ENCODE measurements at places on chromosomes 16 and 17.

- DNase-seq = no peak
Observed at GRCh38 chr17:33716957-33717356, 423.9 kb upstream of the ASIC2 start.

GRCh38 chr17:64787255-64787920, 125.3 kb upstream of the SMURF2 start:
- DNase-seq = no peak

- DNase-seq = peak; percentile 73
Observed at GRCh38 chr17:74045608-74046280, 157.7 kb upstream of the RPL38 start.

GRCh38 chr16:11384184-11384955, 39.1 kb downstream of the RMI2 start:
- peak; percentile 70 for DNase-seq

DNA sequence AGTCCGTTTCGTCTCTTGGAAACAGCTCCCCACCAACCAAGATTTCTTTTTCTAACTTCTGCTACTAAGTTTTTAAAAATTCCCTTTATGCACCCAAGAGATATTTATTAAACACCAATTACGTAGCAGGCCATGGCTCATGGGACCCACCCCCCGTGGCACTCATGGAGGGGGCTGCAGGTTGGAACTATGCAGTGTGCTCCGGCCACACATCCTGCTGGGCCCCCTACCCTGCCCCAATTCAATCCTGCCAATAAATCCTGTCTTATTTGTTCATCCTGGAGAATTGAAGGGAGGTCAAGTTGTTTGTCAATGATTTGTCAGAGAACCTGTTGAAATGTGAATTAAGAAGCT, 48.2 kb downstream of the IL21R start:
- no peak for DNase-seq

DNA sequence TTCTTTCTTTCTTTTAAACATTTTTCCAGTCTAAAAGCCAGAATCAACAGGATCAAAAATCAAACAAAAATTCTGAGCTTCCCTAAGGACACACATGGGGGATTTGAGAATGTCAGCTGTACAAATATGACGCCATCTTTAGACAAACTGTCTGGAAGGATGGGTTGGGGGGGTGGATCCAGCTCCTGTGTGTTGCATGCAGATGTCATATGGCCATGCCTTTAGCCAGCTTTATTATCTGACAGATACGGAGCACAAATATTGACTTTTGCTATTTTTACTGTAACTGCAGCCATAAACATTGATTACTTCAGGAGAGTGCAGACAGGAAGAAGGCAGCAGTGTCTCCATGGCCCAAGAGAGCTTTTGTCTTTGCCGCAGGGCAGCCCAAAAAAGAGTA, 279.4 kb upstream of the ELAC2 start:
- DNase-seq = peak; percentile 34

- peak; percentile 70 for DNase-seq
Observed at GRCh38 chr17:55394357-55395021, 27.1 kb downstream of the MMD start.

- DNase-seq = peak; percentile 62
Observed at GRCh38 chr17:50943575-50943933, 77.4 kb upstream of the TOB1 start.

GRCh38 chr16:86791287-86792035, 213.1 kb downstream of the FOXL1 start:
- no peak for DNase-seq

- peak; percentile 9 for DNase-seq
Observed at GRCh38 chr17:70100983-70101382, 26.0 kb downstream of the KCNJ16 start.

- DNase-seq = no peak
Observed at GRCh38 chr17:28131599-28131998, 89.1 kb downstream of the NLK start.

GRCh38 chr17:7674934-7675333, 12.4 kb downstream of the TP53 start:
- DNase-seq = no peak

GRCh38 chr17:79777120-79777893, 641 bp upstream of the CBX2 start:
- peak; percentile 67 for DNase-seq

GRCh38 chr16:66441586-66442375, 14.7 kb downstream of the BEAN1 start:
- no peak for DNase-seq

- no peak for DNase-seq
Observed at GRCh38 chr16:4611337-4612021, 3.2 kb downstream of the UBALD1 start.

- no peak for DNase-seq
Observed at GRCh38 chr16:48001324-48001895, 154.4 kb downstream of the ABCC12 start.

GRCh38 chr17:7977805-7978204, 24.6 kb upstream of the GUCY2D start:
- no peak for DNase-seq

GRCh38 chr17:16910341-16910740, 61.6 kb downstream of the TNFRSF13B start:
- no peak for DNase-seq

DNA sequence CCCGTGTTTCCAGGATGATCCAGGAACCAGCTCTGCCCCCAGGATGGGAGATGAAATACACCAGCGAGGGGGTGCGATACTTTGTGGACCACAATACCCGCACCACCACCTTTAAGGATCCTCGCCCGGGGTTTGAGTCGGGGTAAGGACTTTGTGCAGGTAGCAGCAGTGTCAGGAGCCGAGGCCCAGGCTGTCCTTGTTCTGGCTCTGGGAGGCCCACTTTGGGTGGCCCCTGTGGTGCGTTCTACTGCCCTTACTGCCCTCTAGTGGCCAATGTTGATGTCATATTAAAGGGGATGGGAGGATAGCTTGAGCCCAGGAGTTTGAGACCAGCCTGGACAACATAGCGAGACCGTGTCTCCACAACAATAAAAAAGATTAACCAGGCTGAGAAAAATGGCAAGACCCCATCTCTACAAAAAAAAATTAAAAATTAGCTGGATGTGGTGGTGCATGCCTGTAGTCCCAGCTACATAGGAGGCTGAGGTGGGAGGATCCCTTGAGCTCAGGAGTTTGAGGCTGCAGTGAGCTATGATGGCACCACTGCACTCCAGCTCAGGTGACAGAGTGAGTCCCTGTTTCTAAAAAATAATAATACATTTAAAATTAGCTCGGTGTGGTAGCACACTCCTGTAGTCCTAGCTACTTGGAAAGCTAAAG, 20.9 kb upstream of the CLEC18A start:
- DNase-seq = peak; percentile 71

GRCh38 chr17:50952013-50952412, 85.9 kb upstream of the TOB1 start:
- DNase-seq = peak; percentile 84

GRCh38 chr17:27381007-27381501, 75.2 kb upstream of the KSR1 start:
- DNase-seq = peak; percentile 98

GRCh38 chr17:65312718-65313377, 175.7 kb downstream of the RGS9 start:
- DNase-seq = no peak

GRCh38 chr17:73705594-73705993, 61.3 kb upstream of the SDK2 start:
- no peak for DNase-seq

GRCh38 chr17:64129515-64129764, 504 bp downstream of the ERN1 start:
- no peak for DNase-seq

DNA sequence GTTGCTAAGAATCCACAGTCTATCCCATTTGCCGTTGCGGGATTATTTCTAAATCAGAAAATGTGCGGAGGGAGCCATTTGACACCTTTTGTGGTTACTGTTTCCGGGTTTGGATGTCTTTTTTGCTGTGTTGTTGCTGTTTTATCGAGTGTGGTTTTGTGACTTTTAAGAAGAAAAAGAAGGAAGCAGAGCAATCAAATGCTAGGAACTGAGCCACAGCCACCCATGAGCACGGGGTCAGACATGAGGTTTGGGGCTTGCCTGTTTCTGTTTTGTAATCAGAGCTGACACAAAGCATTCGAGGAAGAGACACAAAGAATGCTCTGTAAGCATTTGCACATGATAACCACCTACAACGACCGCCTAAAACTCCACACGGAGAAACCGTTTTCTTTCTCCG, 53.1 kb upstream of the CHMP6 start:
- no peak for DNase-seq

- DNase-seq = no peak
Observed at GRCh38 chr17:61926826-61927207, 965 bp downstream of the INTS2 start.

DNA sequence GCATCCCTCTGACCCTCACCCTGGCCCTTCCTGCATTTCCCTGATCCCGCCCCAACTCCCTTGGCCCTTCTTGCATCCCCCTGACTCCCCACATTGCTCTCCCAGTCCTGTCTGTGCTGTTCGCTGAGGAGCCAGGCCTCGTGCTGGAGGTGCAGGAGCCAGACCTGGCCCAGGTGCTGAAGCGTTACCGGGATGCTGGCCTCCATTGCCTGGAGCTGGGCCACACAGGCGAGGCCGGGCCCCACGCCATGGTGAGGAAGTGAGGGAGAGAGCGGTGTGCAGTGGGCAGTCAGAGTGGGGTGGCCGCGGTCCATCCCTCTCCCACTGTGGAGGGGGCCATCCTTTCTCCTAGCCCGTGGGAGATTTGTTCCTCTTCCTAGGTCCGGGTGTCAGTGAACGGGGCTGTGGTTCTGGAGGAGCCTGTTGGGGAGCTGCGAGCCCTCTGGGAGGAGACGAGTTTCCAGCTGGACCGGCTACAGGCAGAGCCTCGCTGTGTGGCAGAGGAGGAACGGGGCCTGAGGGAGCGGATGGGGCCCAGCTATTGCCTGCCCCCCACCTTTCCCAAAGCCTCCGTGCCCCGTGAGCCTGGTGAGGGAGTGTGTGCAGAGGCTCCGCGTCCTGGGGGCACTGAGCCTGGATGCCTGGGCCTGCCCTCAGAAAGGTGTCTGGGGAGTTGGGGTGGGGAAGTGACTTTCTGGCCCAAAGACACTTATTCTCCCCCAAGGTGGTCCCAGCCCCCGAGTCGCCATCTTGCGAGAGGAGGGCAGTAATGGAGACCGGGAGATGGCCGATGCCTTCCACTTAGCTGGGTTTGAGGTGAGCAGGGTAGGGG, 17.8 kb downstream of the PFAS start:
- no peak for DNase-seq

- DNase-seq = no peak
Observed at GRCh38 chr17:73589363-73589980, 54.8 kb downstream of the SDK2 start.

DNA sequence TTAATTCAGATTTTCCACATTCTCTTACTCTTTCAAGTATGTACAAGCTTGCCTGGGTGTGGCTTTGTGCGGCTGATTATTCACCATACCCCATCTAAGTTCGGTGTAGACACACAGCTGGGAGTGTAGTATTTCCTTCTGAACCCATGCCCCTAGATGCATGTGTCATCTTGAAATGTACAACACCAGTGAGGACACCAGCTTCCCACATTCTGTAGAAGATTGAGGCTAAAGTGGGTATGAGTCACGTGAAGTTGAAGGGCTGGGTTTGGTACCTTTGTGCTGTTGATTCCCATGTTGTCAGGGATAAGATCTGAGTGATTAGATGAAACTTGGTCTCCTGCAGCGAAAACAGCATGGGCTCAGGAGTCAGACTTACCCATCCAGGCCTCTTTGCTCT, 14.6 kb upstream of the DHX8 start:
- no peak for DNase-seq

DNA sequence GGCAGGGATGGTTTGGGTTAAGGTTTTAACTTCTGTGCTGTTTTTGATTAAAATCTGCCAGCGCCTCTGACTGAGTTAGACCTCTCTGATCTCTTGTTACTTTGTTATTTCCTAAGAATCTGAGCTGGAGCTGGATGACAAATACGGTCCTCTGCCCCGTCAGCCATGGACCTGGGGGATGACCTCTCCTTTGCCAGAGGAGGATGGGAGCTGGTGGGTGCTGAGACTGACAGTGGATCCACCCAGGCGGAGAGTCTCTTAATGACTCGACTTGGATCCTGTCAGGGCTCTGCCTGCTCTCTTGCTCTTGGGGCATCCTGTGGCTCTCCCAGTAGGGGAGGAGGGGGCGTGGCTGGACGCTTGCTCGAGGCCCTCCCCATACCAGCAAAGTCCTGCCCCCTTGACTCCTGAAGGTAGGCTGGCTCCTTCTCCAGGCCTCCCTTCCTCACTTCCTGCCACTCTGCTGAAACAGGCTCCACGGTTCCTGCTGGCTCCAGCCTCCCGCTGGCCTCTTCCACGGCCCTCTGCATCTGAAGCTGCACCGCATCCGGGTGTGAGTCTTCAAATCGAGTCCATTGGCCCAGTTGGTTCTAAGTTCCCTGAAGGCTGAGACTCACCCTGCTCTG, 24.8 kb upstream of the MAP3K14 start:
- DNase-seq = peak; percentile 98

DNA sequence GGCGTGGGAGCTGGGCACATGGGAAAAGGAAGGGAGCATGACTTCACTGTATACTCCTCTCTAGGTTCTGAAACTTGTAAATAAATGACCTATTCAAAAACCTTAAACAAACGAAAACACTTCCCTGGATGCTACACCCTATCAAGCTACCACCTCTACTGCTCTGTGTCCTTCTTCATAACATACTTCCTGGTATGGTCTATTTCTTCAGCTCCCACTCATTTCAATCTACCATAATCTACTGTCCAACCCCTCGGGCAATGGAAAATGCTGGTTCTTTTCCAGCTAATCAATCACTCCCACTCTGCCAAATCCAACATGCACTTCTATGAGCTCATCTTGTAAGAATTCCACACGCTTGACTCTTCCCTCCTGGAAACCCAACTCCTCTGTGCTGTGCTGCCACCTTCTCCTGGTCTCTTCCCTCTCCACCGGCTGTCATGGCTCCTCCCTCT, 42.4 kb downstream of the AMFR start:
- peak; percentile 22 for DNase-seq

- DNase-seq = peak; percentile 15
Observed at GRCh38 chr17:63999680-64000531, 1.8 kb downstream of the PRR29 start.

DNA sequence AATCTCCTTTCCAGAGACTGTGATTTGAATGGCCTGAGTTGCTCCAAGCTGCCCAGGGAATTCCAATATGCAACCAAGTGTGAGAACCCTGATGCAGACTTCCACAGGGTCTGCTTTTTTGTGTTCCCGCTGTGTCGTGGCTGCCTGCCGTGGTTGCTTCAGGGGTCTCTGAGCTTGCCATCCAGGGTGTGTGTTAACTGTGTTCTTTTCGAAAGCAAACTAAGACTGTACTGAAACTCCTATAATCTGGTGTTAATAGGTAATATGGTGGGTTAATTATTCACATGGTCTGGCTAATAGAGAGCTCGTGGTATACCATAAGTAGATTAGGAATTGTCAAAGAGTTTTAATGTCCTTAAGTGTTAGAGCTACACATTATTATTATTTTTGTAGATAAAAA, 20.7 kb downstream of the UBN1 start:
- no peak for DNase-seq

- no peak for DNase-seq
Observed at GRCh38 chr17:50570528-50570927, 10.0 kb downstream of the CACNA1G start.

- DNase-seq = no peak
Observed at GRCh38 chr16:57533431-57534336, 2.7 kb downstream of the CCDC102A start.

Measured in DMS53 (cell line).